ENCODE measurements at places on chromosomes 5 and 9. TPM values are rescaled to one million over a fixed set of nuclear protein-coding genes. Genes with fewer than 3 reads are reported as not detected.

CDKN2A gene
- not detected for polyA plus RNA-seq

GABRB2 gene
- 3.3 TPM for polyA plus RNA-seq

LECT2 gene
- not detected for polyA plus RNA-seq

IFNE gene
- not detected for polyA plus RNA-seq

FAM78A gene
- 29.5 TPM for polyA plus RNA-seq

IL4 gene
- polyA plus RNA-seq, result not detected

RASEF gene
- 0.27 TPM for polyA plus RNA-seq

PARP8 gene
- 25.4 TPM for polyA plus RNA-seq

EQTN gene
- polyA plus RNA-seq, result not detected

SHLD3 gene
- 1.7 TPM for polyA plus RNA-seq

AGXT2 gene
- polyA plus RNA-seq, result not detected

NRG2 gene
- polyA plus RNA-seq, result 13.5 TPM

WDR31 gene
- polyA plus RNA-seq, result 8.8 TPM

CORO2A gene
- polyA plus RNA-seq, result 1.1 TPM

CCNB1 gene
- 281 TPM for polyA plus RNA-seq

FOXD1 gene
- 0.28 TPM for polyA plus RNA-seq

UGT3A2 gene
- polyA plus RNA-seq, result 2.6 TPM

ADAMTS13 gene
- 11.2 TPM for polyA plus RNA-seq

IL5 gene
- not detected for polyA plus RNA-seq

XRCC4 gene
- 19.7 TPM for polyA plus RNA-seq

AFAP1L1 gene
- polyA plus RNA-seq, result 38.7 TPM

ADGRV1 gene
- polyA plus RNA-seq, result 19.6 TPM
